ENCODE measurements at places on chromosomes 7 and 10.

DNA sequence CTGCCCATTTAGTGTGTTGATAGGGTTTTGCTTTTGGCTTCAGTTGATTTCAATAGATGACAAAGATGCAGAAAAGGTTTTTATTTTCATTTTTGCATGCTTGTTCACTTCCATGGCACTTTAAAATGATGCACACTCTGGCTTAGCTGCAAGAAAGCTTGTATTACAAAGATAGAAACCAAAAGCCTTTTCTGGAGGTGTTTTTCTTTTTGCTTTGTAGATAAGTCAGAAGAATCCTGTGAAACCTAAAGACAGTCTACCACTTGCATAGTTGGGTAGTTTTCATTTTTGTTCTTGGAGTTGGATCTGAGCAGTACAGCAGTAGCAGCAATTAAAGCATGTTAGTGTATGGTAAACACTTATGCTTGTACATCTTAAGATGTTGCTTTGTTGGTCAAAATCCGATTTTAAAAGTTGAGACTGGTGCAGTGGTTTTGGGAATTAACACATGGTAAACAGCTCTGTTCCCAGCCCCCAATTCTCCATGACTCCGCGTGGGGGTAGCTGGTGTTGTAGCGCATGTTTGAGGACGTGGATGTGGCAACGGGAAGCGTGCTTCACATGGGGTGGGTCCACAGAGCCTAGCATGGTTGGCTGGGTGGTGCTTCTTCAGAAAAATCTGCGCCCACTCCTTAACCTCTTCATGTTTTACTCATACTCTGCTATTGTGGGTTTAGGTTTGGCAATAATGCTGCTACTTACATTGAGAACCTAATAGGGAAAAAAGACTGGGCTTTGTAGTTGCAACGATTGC, 19.8 kb downstream of the CCNY start:
- no peak for DNase-seq

- no peak for DNase-seq
Observed at GRCh38 chr10:18684953-18685352, 25.7 kb downstream of the ARL5B start.

DNA sequence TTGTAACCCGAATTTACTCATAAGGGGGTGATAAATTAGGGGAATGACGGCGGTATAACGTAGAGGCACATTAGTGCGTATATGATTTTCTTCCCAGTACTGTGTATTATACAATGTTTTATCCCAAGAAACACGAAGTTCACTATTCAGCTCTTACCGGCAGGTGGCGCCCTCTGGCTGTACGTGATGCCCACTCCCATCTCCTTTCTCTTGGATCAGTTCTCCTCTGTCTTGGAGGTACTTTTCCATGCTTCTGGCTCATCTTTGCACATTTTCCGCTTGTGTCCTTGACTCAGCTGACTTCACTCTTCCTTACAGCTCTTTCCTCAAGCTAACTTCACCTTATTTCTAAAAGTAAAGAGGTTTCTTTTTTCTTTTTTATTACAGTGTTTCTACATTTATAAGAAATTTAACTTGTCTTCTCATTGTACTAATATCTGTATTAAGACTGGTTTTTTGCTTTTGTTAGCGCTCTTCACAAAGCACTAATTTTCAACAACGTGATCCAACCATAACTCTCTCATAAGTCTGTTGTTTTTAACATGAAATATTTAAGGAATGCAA, 21.3 kb downstream of the TMEM176B start:
- DNase-seq: peak; percentile 33

- no peak for DNase-seq
Observed at GRCh38 chr10:43160046-43160920, 22.0 kb downstream of the CSGALNACT2 start.

GRCh38 chr10:61776615-61777266, 114.0 kb downstream of the CABCOCO1 start:
- no peak for DNase-seq

All from frontal cortex (tissue), 4 donors.